Kidney glomerular epithelial cell (primary cell): ENCODE measurements at places on chromosomes 7 and 10.
A peak's percentile ranks its signal among the peaks of the same experiment; 100 is the strongest.

DNA sequence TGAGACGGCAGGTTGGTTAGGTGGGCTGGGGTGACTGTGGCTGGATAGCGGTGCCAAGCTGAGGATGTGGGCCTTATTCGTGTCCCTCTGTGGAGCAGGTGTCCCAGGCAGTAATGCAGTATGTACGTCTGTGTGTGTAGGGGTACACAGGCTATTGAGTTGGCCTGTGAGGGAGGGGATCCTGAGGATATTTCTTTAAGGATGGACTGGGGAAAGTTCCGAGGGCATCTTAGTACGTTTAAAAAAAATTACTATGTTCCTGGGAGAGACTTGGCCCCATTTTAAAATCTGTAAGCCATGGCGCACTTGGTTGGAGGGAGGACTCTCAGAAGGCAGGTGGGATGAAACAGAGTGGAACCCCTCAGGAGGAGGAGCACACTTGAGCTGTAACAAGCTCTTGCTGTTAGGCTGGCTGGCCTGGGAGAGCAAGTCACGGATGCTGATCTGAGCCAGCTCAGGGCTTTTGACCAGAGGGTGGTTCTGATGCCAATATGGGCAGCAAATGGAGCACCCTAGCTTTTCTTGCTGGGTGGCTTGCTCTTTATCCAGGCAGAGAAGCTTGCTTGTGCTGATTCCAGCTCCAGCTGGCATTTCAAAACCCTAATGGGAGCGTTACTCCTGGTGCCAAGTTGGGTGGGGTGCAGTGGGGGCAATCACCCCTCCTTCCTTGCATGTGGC lies 765 bp downstream of the WBP1L start:
- peak; percentile 41 for DNase-seq

DNA sequence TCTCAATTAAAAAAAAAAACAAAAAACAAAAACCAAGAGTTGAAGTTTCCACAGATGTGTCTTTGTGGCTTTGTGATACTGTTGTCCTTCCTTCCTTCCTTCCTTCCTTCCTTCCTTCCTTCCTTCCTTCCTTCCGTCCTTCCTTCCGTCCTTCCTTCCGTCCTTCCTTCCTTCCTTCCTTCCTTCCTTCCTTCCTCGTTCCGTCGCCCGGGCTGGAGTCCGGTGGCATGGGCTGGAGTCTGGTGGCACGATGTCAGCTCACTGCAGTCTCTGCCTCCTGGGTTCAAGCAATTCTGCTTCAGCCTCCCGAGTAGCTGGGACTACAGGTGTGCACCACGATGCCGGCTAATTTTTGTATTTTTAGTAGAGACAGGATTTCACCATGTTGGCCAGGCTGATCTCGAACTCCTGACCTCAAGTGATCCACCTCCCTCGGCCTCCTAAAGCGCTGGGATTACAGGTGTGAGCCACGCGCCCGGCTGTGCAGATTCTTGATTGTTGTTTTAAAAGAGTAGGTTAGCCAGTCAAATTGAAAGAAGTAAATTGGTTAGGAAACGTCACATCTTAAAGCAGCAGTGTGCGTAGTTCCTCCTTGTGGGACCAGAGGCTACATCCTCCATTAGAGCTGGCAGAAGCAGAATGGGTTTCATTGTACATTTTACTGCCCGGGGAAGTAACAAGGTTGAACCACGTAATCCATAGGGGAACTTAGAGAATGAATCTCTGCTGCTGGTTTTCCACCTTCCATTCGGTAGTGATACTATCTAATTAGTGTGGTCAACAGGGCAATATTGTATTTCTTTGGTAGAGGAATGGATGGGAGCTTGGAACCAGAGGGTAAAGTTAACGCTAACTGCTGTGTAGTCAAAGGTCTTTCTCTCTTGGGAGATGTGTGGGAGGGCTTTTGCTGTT lies 20.6 kb downstream of the DNAJB6 start:
- no peak for DNase-seq

- DNase-seq: peak; percentile 17
These were observed 1.9 kb downstream of the SLC29A4 start for GRCh38 chr7:5284304-5285281.

GRCh38 chr7:25820432-25821040 lies 331.5 kb upstream of the NFE2L3 start:
- DNase-seq: no peak

GRCh38 chr10:105650306-105650705 lies 1009.2 kb downstream of the SORCS3 start:
- no peak for DNase-seq

DNA sequence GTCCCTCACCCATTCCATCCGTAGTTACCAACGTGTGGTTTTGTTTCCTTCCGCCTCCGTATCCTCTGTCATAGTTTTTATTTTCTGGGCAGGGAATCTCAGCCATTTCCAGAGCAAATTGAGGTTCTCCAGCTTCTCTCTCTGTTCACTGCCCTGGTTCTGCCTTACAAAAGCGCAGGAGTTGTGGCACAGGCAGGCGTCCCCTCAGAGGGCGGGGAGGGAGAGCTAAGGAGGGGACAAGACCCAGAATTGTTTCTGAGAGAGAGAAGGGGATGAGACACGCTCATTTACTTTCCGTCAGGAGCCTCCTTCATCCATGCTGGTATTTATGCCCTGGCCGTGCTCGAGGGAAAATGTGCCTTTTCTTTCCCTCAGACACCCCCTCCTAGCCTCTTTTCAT lies 71.0 kb downstream of the SH2D4B start:
- no peak for DNase-seq

DNA sequence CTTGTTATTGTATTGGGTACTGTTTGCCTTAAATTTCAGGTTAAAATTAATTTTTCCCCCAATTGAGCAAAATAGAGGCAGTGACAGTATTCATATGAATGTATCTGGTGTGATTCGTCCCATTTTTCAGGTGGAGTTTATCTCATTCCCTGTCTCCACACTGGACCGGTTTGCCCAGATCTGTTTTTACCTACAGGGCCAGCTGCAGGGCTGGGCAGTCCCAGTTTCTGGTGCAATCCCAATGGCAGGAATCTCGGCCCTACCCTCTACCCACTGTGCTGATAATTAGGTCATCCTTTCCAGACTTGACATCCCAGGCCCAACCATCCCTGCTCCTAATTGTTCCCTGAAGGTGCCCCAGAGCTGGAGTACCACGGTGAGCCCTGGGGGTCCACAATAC lies 49.8 kb upstream of the NFE2L3 start:
- DNase-seq: no peak

- no peak for DNase-seq
These were observed 654.9 kb upstream of the CELF2 start for GRCh38 chr10:10362800-10363199.

DNA sequence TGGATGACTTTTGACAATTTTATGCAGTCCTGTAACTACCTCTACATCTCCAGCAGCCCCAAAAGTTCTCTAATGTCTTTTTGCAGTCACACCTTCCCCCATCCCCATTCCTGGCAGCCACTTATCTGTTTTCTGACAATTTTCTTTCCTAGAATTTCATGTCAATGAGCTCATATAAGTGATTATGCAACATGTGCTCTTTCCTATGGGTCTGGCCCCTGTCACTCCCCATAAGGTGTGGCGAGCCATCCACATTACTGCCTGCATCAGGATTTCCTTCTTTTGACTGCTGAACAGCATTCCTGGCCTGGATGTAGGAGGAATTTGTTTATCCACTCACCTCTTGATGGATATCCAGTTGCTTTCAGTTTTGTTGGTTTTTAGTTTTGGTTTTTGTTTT lies 146.7 kb upstream of the MGMT start:
- no peak for DNase-seq

DNA sequence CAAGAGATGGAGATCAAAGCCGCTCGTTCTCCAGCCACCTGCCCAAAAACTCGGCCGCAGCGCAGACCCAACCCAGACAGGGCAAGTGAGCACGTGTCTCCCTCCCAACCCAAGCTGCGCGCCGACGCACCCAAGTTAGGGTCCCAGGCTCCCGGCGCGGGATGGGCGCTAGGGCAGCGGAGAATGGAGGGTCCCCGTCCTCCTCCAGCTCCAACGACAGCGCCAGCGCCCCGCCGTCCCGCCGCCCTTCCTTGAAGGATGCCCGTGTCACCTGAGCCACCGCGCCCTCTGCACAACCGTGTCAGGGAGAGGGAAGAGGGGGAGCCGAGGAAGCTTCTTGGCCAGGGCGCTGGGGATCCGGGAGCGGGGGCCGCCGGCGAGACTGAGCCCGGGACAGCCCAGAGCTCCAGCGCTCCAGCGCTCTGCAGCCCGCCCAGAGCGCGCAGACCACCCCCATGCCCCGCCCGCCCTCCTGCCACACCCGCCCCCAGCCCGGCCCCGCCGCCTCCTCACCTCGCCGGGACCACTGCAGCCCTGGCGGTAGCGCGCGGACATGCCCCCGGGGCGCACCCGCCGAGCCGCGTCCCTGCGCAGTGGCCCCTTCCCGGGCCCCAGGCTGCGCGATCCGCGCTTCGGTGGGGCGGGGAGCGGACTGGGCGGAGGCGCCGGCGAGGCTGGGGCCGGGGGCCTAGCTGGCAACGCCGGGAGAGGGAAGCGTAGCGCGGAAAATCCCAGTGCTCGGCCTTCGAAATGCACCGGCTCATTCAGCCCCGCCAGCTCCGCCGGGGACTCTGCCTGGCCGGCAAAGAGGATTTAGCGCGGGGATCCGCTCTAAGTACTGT lies at the start of gene SLC16A12:
Gene SLC16A12 (minus strand): TSS at position 424 of the 842 bp plus-strand sequence. CDS start 73,016 bp downstream, outside the sequence.
- DNase-seq: no peak

- no peak for DNase-seq
These were observed 136.8 kb downstream of the PTN start for GRCh38 chr7:137206770-137207169.
